HFFc6 (cell line): ENCODE measurements at places on chromosomes 12 and 14.

DNA sequence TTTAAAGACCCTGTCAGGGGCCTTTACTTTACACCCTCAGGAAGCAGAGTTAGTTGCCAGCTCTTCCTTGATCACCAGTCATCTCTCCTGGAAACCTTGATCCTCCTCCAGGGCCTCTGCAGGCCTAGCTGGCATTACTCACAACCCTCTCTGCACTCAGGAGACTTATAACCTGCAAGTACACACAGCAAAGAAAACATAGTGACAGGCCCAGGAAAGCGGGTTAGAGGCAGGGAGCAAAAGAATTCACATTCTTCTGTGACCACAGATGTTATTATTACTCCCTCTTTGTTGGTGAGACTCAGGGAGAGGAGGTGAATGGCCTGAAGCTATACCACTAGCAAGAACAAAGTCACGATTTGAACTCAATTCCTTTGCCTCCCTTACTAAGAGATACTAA lies 87.4 kb downstream of the OR11H12 start:
- peaks cover 2% of the 10 kb centered on the region; the same call in 1 of the 2 replicates for H3K27me3 ChIP-seq
- H3K36me3 ChIP-seq: no peaks in the 10 kb centered on the region
- no peak overlapping the region for H3K27ac ChIP-seq
- H3K4me3 ChIP-seq: no peak overlapping the region

GRCh38 chr14:102749393-102750305 lies 27.6 kb upstream of the TRAF3 start:
- H3K4me3 ChIP-seq: no peak overlapping the region
- no peaks in the 10 kb centered on the region for H3K4me1 ChIP-seq
- H3K27ac ChIP-seq: no peak overlapping the region
- DNase-seq: no peak
- 0 out of 2 replicates have a peak, but pooled peaks cover 6% of the 10 kb centered on the region for H3K36me3 ChIP-seq

DNA sequence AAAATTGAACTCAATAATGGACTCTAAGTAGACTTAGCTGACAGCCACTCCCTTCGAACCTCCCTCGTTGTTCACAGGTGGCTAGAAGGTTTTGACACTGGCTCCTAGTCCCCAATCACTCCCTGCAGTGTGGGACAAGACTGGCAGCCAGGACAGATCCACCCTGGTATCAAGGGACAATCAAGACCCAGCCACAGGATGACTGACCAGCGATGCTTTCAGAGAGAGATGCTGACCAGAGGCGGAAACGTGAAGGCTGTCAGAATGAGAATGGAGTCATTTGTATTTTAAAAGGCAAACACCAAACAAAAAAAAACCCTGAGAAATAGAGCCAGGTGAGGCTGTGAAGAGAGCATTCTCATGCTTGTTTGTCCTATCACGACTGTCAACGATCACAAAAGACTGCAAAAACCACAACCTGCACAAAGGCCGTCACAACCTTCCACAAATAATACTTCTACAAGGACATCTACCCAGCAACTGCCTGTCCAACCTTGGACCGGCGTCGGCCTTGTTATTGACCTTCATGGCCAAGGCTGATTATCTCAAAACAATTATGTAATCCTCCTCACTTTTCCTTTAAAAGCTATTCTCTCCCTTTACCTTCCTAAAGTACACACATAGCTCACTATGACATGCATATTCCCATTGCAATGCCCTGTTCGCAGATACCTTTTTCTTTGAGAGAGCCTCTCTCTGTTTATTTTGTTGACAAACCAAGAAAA lies 13.2 kb downstream of the EIF5 start:
- H3K4me1 ChIP-seq: peaks cover 23% of the 10 kb centered on the region
- no peak for DNase-seq
- no peak overlapping the region for H3K4me3 ChIP-seq
- peaks cover 7% of the 10 kb centered on the region; the same call in 1 of the 2 replicates for H3K27me3 ChIP-seq
- H3K27ac ChIP-seq: peak overlapping the region; percentile 4; the same call in 1 of the 2 replicates

- H3K27ac ChIP-seq: peak overlapping the region; percentile 55; the same call in 1 of the 2 replicates
- peak overlapping the region; percentile 32; the same call in 1 of the 2 replicates for H3K4me3 ChIP-seq
- peaks cover 7% of the 10 kb centered on the region; the same call in 1 of the 2 replicates for H3K36me3 ChIP-seq
- peaks cover 16% of the 10 kb centered on the region for H3K4me1 ChIP-seq
- DNase-seq: peak; percentile 75
- H3K27me3 ChIP-seq: no peaks in the 10 kb centered on the region
These were observed 18.7 kb upstream of the EPYC start for GRCh38 chr12:91023326-91024004.

DNA sequence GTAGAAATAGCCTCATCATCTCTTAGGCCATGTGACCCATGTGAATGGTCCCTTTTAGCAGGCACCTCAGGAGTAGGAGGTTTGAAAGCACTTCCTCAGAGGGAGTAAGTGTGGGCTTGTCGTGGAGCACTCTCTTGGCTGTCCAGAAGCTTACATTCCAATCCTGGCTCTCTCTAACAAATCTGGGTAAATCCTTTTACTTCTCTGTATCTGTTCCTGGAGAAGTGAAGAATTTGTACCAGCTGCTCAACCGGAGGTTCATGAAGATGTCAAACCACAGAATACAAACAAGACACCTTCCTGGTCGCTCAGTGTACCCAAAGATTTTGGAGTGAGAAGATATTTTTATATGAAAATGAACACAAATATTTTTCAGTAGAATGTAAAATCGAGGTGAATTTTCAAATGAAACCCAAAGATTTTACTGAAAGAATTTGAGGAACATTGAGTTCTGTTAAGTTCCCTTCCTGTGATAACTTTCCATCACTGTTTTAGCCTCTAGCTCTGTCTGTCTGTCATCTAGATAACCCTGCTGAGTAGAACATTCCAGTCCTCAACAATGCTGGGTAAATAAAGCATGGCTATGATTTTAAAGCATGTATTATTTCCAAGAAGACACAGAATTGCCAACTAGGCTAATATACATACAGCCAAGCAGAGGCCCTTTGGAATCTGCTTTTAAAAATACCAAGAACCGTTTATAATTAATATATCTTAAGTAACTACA lies 263.9 kb upstream of the RGS6 start:
- H3K27me3 ChIP-seq: peaks cover 10% of the 10 kb centered on the region
- H3K4me1 ChIP-seq: peaks cover 57% of the 10 kb centered on the region
- no peak overlapping the region for H3K4me3 ChIP-seq
- H3K27ac ChIP-seq: peak overlapping the region; percentile 37

- peaks cover 23% of the 10 kb centered on the region for H3K4me1 ChIP-seq
- H3K27ac ChIP-seq: no peak overlapping the region
- no peak overlapping the region for H3K4me3 ChIP-seq
- H3K36me3 ChIP-seq: no peaks in the 10 kb centered on the region
These were observed 4.8 kb upstream of the DGLUCY start for GRCh38 chr14:91108941-91109611.

GRCh38 chr12:29796823-29797263 lies 13.1 kb upstream of the TMTC1 start:
- no peaks in the 10 kb centered on the region for H3K36me3 ChIP-seq
- H3K27me3 ChIP-seq: peaks cover 3% of the 10 kb centered on the region; the same call in 1 of the 2 replicates
- DNase-seq: peak; percentile 49
- no peak overlapping the region for H3K4me3 ChIP-seq
- no peak overlapping the region for H3K27ac ChIP-seq

GRCh38 chr12:53675701-53676607 lies at the start of gene ATP5MC2:
TSS of gene ATP5MC2 (minus strand) at chr12:53676083. CDS start at chr12:53672614, 3,469 bp downstream.
- peak within 1 kb of the TSS; percentile 95 for H3K27ac ChIP-seq
- peaks cover 20% of the 10 kb centered on the region for H3K36me3 ChIP-seq
- DNase-seq: peak; percentile 98
- peaks cover 11% of the 10 kb centered on the region for H3K27me3 ChIP-seq
- peaks cover 38% of the 10 kb centered on the region for H3K4me1 ChIP-seq
- H3K4me3 ChIP-seq: peak within 1 kb of the TSS; percentile 97

DNA sequence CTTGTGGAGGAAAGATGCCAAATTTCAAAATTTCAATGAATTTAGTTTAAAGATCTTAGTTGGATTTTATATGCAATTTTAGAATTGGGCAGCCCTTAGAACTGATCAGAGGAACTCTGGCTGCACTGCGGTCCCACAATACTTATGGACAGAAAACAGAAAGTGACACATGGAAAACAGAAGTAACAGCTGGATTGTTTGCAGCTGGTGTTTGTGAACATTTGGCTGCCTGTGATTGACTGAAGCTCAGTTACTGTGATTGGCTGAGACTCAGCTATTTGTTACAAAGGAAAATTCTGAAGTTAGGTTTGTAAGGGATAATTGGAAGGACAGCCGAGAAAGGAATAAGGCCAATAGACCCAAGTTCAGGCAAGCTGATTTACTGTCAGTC lies 10.0 kb upstream of the KRT86 start:
- H3K36me3 ChIP-seq: no peaks in the 10 kb centered on the region
- no peak overlapping the region for H3K27ac ChIP-seq
- no peak for DNase-seq
- H3K27me3 ChIP-seq: peaks cover 4% of the 10 kb centered on the region
- H3K4me3 ChIP-seq: no peak overlapping the region

- peaks cover 5% of the 10 kb centered on the region; the same call in 1 of the 2 replicates for H3K27me3 ChIP-seq
- H3K36me3 ChIP-seq: no peaks in the 10 kb centered on the region
- no peak overlapping the region for H3K27ac ChIP-seq
These were observed 109.2 kb upstream of the EGLN3 start for GRCh38 chr14:34059925-34060650.

DNA sequence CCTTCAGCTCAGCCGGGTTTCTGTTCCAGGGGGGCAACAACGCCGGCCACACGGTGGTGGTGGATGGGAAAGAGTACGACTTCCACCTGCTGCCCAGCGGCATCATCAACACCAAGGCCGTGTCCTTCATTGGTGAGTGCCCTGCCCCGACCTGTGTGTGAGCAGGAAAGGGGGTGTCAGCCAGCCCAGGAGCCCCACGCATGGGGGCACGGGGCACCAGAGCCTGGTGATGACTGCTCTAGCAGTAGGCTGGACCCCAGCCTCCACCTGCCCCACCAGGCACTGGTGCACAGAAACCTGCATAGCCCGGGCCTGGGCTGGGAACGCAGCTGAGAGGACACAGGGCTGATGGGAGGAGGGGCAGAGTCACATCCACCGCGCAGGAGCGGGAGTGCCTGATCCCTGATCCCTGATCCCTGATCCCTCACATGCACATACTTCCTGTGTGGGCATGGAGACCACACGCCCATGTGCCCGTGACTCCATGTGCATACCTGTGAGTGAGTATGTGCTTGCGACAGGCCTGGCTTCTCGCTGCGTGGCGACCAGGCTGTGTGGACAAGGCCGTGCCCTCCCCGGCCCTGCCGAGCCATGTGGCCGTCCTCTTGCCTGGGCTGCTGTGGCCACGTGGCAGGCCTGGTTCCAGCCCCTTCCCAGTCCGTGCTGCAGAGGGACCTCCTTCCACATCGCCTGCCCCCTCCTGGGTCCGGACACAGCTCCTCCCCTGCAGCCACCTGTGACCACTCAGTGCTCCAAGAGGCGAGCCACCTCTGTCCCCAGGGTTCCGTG lies 11.2 kb downstream of the ADSS1 start:
- H3K27ac ChIP-seq: no peak overlapping the region
- peaks cover 11% of the 10 kb centered on the region for H3K27me3 ChIP-seq
- H3K4me1 ChIP-seq: peaks cover 12% of the 10 kb centered on the region
- DNase-seq: no peak
- H3K4me3 ChIP-seq: no peak overlapping the region

GRCh38 chr14:105472486-105472991 lies 2.1 kb upstream of the CRIP2 start:
- H3K27me3 ChIP-seq: peaks cover 5% of the 10 kb centered on the region
- no peak for DNase-seq
- no peak overlapping the region for H3K27ac ChIP-seq
- H3K36me3 ChIP-seq: no peaks in the 10 kb centered on the region

DNA sequence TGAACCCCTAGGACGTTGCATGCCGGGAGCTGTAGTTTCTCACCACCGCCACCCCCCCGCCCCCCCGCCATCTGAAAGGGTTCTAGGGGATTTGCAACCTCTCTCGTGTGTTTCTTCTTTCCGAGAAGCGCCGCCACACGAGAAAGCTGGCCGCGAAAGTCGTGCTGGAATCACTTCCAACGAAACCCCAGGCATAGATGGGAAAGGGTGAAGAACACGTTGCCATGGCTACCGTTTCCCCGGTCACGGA lies 501 bp upstream of the HSP90B1 start:
- H3K4me1 ChIP-seq: peaks cover 57% of the 10 kb centered on the region
- H3K27me3 ChIP-seq: peaks cover 9% of the 10 kb centered on the region
- DNase-seq: no peak
- H3K4me3 ChIP-seq: peak overlapping the region; percentile 94
- H3K27ac ChIP-seq: peak overlapping the region; percentile 98

GRCh38 chr12:63308671-63309070 lies 157.7 kb upstream of the AVPR1A start:
- no peak for DNase-seq
- peaks cover 6% of the 10 kb centered on the region; the same call in 1 of the 2 replicates for H3K4me1 ChIP-seq
- no peak overlapping the region for H3K4me3 ChIP-seq
- H3K36me3 ChIP-seq: no peaks in the 10 kb centered on the region

DNA sequence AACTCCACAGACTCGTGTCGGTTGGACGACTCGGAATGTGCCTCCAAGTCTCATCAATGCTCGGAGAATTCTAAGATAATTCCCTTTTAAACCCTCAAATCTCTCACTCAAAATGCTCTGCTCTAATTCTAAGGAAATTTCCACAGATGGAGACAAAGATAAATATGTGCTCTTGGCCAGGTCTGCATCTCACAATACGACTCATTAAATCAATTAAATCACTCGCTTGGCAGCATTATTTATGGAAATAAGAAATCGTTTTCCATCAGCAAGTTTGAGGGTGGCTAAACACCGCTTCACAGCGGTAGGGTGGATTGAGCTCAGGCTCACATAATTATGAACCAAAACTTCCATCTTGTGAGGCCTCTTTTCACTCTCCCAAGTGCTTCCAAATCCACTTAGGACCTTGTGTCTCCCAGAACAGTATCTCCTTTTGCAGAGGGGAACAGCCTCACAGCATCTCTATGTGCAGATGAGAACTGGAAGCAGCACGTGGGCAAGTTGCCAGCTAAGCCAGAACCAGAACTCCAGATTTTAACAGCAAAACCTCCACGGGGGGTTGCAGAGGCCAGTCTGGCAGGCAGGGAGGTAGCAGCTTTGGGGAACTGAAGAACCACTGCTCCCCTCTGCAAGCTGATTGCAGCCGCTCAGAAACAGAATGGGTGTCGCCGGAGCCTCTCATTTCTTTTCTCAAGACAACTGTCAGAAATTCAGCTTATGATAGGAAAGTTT lies 43.8 kb downstream of the RIMBP2 start:
- H3K27ac ChIP-seq: no peak overlapping the region
- H3K36me3 ChIP-seq: peaks cover 6% of the 10 kb centered on the region; the same call in 1 of the 2 replicates
- no peaks in the 10 kb centered on the region for H3K4me1 ChIP-seq
- H3K4me3 ChIP-seq: no peak overlapping the region
- peaks cover 4% of the 10 kb centered on the region for H3K27me3 ChIP-seq

GRCh38 chr14:48876806-48877340 lies 709.3 kb downstream of the RPS29 start:
- no peak overlapping the region for H3K4me3 ChIP-seq
- no peak for DNase-seq
- H3K36me3 ChIP-seq: no peaks in the 10 kb centered on the region; the same call in 1 of the 2 replicates

DNA sequence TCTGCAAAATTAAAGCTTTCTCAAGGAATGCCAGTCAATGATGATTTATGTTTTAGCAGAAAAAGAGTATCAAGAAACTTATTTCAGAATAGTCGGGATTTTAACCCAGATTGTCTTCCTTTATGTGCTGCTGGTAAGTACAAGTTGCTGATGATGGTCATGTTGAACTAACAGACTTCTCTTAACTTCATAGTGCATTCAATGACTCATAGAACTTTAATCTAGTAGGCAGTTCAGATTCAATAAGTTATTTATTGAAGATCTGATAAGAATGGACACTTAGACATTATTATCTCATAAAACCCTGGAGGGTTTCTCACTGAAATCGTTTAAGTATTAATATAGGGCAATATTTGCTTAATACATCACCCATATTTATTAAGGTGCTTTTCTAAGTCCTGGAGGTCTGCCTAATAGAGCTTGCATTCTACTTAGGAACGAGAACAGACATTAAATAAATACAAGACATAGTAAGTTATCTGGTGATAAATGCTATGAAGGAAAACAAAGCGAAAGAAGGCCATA lies 33.8 kb downstream of the TOGARAM1 start:
- peaks cover 15% of the 10 kb centered on the region for H3K36me3 ChIP-seq
- no peaks in the 10 kb centered on the region for H3K27me3 ChIP-seq
- H3K27ac ChIP-seq: no peak overlapping the region
- no peak for DNase-seq
- H3K4me1 ChIP-seq: 0 out of 2 replicates have a peak, but pooled peaks cover 6% of the 10 kb centered on the region
- H3K4me3 ChIP-seq: no peak overlapping the region
